Stimulated activated CD4-positive, alpha-beta T cell treated with anti-CD3 and anti-CD28 coated beads, Interleukin-1b, Interleukin-23, amount 100 ng/mL, for 48 hours (primary cell): ENCODE measurements at places on chromosomes 16 and 17.

GRCh38 chr16:67448580-67448979 is 17.7 kb downstream of the HSD11B2 start:
- DNase-seq: no peak

DNA sequence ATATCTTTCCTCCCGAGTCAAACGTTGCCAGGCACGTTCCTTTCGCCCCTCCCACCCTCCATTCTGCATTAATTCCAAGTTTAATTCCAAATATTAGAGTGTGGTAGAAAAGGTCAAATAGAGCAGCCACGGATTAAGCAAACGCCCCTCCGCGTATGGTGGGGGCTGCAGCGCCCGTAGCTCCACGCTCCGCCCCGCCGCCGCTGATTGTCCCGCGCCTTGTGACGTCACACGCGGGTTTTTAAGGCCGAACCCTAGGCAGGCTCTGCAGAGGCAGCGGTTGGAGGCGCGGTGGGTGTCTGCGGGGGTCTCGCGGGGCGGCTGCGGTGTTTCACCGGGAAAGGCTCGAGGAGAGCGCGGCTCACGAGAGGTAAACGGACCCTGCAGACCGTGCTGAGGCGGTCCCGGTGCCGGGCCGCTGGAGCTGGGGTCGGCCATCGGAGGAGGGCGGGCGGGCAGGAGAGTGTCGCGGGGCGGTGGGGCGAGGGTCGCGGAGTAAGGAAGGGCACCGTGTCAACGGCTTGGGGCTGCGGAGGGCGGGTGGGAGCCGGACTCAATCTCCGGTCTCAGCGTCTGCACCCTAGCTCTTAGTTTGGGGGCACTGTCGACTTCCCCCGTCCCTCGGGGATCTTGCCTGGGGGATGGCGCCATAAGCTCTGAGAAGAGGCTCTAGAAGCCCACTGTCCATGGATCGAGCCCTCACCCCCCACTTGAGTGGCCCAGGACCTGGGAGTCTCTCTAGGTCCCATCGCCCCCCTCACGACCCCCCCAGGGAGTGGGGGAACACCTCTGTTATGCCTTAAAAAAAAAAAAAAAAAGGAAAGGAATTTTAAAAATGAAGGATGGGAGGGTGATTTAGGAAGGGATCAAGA is at the start of gene ARL4D:
TSS of gene ARL4D (plus strand) at position 270 of the 872 bp plus-strand sequence. CDS start 740 bp downstream, outside the sequence.
- DNase-seq: peak; percentile 78

- DNase-seq: no peak
Measured at GRCh38 chr16:73233846-73234424, 186.0 kb upstream of the ZFHX3 start.

GRCh38 chr16:12876778-12877177 is 24.6 kb upstream of the SHISA9 start:
- no peak for DNase-seq

GRCh38 chr16:212999-213398 is 16.2 kb downstream of the LUC7L start:
- no peak for DNase-seq

DNA sequence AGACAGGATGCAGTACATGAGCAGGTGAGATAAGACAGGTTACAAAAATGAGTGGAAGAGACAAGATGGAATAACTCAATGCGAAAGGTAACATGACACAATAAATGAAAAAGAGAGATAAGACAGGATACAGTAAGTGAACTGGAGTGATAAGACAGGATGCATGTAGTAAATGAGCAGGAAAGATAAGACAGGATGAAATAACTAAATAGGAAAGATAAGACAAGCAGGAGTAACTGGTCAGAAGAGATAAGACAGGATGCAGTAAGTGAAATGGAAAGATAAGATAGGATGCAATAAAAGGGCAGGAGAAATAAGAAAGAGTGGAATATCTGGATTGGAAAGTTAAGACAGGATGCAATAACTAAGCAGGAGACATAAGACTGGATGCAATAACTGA is 8.3 kb upstream of the MYH4 start:
- no peak for DNase-seq

DNA sequence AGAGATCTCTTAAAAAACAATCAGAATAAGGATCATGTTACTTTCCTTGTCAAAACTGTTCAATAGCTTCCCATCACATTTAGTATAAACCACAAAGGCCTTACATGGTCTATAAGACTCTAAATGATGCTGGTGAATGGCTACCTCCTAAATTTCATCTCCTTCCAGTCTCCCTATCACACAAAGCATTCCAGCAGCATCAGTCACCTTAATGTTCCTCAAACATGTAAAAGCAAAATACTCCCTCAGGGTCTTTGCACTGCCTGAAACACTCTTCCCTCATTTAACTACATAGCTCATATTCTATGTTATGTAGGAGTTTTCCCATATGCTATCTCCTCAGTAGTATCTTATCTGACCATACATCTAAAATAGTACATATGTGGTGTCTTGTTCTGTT is 53.5 kb upstream of the INTS2 start:
- DNase-seq: no peak

DNA sequence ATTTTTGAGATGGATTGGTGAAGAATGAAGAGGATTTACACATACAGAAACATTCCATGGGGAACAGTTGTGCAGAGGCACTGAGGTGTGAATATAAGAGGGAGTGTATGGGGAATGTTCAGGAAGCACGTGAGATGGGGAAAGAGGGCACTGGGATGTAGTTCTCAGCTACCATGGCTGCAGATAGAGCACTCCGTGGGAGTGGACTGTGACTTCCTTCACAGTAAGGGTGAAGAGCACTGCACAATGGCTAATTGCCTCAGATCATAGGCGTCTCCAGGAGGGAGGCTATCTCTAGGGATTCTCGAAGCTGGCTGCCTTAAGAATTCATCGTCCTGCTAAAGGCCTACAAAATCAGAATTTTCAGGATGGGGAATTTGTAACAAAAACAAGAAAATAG is 7.0 kb downstream of the YPEL2 start:
- DNase-seq: no peak

DNA sequence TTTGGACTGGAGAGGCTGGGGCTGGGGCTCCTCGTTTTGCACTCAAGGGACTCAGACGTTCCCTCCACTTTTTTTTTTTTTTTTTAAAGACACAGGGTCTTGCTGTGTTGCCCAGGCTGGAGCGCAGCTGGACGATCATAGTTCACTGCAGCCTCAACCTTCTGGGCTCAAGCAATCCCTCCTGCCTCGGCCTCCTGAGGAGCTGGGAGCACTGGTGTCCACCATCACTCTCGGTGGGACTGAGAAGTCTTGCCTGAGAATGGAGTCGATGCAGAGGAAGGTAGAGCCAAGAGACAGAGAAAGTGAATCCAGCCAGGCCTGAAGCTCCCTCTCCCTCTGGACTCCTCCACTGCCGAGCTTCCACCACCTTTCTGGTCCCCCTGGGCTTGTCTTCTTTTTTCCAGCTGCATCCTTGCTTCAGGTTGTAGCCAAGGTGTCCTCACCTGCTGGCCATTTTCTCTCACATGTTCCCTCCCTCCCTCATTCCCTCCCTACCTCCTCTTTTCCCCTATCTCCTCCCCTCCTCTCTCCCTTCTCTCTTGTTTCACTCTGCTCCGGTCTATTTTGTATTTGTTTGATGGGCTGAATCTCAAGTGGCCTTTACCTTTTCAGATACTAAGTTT is 233.8 kb downstream of the SNX29 start:
- DNase-seq: no peak

DNA sequence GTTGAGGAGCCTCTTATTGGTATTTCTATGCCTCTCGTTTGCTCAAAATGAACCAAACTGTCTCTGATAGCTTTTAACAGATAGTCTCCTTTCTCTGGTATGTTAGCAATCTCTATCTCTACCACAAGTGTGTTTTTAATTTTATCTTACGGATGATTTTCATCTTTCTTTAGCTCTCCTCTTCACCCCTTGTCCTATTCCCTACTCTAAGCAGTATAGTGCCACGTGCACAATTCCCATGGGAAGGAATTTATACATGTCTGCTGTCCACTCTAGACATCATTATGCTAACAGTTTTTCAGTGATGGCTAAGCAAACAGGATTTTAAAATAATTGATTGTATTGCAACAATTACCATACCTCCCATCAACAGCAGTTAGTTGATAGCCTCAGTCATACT is 177.3 kb downstream of the CYB561 start:
- no peak for DNase-seq

- DNase-seq: no peak
Measured at GRCh38 chr17:21388066-21388465, 11.9 kb downstream of the KCNJ12 start.

DNA sequence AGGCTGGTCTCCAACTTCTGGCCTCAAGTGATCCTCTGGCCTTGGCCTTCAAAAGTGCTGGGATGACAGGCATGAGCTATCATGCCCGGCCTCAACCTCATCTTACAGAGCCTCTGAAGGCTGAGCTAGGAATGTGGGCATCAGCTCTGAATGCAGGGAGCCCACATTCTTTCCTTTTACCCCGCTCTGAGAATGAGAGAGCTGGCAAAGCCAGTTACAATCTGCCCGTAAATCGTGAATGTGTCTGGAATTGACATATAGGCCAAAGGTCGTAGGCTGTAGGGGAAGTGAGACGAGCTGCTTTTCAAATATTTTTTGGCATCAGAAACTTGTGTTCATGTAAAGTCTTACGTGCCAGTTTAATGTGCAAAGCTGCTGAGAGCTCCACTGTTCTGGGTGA is 4.5 kb downstream of the TMEM238L start:
- DNase-seq: no peak

DNA sequence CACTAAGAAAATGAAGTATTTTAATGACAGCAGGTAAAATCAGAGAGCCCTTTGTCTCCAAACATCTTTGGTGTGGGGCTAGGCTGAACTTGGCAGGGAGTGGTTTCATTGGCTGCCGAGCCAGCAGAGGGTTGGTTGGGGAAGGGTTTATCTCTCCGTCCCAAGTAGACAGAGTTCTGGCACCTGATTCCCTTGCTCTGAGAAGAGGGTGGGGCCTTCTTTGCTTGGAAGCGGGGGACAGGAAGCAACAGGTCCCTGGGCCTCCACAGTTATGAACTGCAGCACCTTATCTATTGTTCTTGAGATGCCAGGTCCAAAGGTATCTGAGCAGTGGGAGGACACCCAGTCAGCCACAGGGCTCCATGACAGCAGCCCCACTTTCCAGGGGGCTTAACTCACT is 12.3 kb upstream of the CDH1 start:
- DNase-seq: no peak

DNA sequence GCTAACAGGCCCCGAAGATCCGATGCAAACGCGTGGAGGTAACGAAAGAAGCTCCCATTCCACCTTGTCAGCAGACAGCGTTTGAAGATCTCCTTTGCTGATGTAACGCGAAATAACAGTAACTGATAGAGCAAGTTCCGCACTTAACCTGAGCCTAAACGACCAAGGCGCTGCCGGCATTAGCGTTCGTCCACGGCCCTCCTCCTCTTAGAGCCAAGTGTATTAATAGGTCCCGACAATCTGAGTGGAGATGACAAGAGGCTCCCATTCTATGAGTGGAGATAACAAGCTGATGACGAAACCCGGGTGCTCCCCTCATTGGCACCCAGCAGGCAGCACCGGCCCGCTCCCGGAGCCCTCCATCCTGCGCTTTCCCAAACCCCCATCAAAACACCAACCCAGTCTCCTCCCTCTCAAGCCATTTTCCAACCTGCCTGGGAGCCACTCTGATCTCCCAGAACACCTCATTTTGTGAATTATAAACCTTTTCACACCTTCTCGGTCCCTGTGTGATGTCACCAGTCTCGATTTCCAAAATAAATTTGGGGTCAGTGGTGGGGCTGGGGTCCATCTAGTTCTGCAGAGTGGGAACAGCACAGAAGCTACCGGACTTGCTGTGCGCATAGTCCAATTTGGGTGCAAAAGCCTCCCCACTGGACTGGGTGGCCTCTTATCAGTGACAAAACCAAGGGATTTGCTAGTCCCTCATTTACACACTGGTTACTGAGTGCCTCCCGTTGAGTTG is 35.4 kb upstream of the ARL4D start:
- DNase-seq: no peak

DNA sequence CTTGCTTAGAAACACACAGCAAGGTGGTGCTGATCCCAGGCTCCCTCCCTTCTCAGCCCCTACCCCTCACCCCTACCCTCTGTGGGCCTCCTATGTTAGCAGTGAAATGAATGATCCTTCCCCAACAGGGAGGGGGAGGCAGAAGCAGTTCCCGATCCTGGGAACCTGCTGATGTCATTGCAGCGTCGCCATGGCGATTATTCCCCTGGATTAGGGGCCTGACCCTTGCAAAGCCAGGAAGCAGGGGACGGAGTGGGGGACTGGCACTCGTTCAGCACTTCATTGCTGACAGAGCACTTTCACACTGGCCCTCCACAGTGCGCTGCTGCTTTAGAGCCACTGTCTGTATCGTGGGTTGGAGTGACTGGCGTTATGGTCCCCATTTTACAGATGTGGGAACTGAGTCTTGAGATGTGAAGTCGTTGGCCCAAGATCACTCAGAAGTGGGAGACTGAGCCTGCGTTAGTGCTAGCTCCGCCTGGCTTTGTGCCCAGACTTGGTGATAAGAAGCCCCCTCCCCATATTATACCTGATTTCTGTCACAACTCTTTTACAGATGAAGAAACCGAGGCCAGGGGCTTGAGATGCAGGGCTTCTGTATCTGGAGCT is 26.6 kb downstream of the LASP1 start:
- no peak for DNase-seq

DNA sequence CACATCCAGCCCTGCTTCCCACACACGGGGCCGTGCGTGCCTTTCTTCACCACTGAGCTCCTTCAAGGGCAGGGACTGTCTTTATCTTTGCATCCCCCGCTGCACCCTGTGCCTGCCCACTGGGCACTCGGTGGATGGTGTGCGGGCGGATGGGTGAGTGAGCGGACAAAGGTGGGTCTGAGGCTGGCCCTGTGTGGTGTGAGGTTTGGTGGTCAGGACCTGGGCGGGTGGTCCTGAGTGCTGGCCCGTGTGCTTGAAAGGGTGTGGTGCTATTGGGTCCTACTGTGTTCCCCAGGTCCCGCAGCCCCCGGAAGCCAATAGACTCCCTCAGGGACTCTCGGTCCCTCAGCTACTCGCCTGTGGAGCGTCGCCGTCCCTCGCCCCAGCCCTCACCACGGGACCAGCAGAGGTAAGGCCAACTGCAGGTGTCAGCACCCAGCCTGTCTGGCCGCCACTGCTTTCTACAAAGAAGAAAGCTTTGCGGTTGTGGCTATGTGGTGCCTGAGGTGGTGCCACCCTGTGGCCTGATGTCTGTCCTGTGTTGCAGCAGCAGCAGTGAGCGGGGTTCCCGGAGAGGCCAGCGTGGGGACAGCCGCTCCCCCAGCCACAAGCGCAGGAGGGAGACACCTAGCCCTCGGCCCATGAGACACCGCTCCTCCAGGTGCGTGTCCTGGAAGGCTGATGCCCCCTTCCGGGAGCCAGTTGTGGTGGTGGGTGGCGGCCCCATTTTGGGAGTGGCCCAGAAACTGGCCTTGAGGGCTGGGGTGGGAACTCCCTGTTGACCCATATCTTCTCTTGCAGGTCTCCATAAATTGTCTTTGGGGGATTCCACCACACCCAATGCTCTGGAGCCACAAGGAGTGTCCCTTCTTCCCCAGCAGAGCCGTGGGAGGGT is 6.8 kb downstream of the ELOB start:
- DNase-seq: no peak

GRCh38 chr17:27376637-27377547 is 79.4 kb upstream of the KSR1 start:
- DNase-seq: no peak

DNA sequence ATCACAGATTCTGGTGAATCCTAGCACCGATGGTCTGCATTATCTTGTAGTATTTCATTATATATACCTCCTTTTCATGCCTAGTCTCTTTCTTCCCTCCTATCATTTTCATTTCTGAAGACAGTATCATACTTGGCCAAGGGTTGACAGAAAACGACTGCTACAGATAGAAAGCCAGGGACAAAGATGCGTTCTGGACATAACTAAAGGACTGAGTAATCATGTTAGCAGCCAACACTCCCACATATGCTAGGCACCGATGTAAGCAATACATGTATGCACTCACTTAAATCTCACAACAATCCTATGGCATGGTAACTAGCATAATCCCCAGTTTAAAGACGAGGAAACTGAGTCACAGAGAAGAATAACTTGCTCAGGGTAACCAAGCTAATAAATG is 22.9 kb downstream of the RDM1 start:
- no peak for DNase-seq
